ENCODE measurements at places on chromosomes 5 and 9.

DNA sequence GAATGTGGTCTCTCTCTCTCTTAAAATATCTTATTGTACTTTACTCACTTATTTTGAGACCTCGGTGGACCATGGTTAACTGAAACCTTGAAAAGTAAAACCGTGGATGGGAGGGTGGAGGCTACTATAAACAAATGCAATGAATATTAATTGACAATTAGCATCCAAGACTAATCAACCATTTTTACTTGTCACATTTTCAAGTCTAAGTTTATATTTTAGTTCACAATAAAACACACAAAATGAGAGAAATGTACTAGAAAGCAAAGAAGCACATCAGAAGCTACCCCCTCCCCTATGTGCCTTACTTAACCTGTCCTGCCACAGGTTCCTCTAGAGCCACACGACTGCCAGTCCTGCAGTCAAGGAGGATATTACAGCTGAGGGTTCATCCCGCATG, 4.6 kb downstream of the ARL15 start:
- DNase-seq: no peak

DNA sequence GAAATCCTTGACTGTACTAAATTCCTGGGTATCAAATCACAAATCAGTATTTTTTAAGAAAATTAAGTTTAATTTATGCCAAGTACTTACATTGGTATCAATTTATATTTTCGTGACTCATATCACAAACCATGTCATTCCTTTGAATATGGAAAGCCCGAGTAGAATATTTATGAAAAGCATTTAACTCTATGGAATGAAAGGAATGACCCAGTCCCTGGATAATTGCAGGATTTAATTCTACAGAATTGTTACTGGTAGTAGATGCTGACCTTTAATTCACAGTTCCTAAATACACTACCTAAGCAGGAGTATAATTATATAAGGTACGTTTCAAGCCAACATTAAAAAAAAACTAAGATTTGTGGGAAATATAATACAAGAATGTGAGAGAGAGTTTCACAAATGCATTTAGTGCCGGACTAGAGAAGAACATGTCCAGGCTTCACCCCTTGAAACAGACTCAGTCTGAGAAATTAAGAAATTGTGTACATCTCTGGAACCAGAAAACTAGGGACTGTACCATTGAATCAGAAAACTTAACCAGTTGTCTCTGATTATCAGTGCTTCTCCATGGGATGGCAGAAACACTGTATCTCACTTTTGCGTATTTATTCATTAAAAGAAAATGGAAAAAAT, 28.5 kb upstream of the PLPPR1 start:
- no peak for DNase-seq

DNA sequence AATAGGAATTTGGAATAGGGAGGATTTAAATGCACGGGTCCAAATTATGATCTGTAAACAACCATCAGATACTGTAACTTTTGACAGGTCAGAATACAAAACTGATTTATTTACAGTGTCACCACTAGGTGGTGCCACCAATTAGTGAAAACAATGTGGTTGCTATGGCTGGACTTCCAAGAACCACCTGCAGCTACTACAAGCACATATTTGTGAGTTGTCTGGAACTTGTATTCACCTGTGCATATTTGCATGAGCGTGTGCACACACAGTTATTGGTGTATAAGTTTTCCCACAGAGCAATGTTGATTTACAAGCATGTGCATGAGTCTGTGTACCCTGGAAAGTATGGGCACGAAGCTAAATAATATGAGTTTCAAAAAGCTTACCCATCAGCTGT, 3.0 kb upstream of the HRCT1 start:
- peak; percentile 56 for DNase-seq

DNA sequence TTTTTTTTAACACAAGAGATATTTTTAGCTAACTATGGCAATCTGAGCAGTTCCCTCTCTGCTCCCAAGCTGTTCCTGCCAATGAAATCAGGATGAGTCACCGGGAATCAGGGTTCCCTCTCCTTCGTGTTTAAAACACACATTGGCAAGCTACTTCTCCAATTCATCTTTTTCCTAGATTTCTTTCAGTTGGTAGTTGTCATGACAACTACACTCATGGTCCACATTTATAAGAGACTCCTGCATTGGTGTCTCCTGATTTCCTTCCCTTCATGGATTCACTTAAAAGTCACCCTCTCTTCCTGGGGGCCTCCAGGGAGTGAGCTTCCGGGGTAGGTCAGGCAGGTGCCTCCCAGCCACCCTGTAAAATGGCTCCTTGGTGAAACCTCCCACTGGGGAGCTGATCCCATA, 72.3 kb upstream of the NIPAL4 start:
- peak; percentile 91 for DNase-seq

DNA sequence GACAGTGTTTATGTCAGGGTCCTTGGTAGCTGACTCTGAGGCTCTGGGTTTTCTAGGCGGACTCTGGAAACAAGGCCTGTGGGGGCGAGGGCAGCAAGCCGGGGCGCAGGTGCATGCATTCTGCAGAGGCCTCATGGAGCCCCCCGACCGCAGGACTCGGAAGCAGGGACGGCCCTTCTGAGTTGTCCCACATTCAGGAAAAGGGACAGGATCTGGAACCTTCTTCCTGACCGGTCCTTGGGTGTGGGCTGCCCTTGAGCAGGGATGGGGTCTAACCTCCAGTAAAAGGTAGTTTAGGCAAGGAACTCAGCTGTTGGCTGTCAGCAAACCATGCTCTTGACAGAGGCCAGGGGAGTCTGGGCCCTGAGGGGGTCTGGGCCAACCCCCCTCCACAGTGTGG, 7.4 kb upstream of the COL5A1 start:
- no peak for DNase-seq

- DNase-seq: no peak
Observed at GRCh38 chr5:63032343-63032742, 453.7 kb downstream of the LRRC70 start.

DNA sequence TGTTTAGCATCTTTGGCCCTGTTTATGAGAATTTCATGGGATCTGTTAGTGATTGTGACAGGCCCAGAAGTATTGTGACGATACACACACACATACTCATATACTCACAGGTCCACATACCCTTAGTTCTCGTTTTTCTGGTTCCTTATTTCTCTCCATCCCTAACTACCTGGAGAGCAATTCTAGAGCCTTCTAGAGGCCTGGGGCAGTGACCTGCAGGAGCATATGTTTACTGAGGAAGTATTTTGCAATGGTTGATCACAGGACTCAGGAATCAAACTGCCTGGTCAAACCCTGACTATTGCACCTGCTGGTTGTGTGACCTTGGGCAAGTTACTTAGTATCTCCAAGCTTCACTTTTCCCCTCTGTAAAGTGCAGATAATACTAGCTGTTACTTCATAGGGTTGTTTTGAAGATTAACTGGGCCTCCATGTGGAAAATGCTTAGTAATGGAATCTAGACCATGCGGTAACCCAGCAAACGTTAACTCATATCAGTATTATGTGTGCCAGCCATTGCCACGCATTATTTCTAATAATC, 8.7 kb downstream of the PAPPA start:
- DNase-seq: no peak

DNA sequence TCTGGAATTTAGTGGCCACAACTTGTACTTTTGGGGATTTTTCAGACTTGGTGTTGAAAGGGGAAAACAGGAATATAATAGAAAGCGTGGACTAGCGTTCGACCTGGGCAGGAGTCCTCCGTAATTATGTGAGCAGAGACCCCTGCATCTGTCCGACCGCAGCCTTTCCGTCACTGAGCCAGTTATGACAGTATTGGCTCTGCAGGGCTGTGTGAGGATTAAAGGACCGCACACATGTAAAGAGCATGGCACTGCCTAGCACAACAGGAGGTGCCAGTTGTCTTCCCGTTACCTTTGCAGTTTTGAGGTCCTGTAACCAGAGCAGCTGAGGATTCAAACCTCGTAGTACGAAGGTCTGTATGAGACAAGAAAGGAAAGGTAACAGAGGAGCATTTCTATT, 1.2 kb downstream of the B4GALT7 start:
- DNase-seq: no peak

- no peak for DNase-seq
Observed at GRCh38 chr5:134825212-134825611, 20.6 kb upstream of the C5orf24 start.

DNA sequence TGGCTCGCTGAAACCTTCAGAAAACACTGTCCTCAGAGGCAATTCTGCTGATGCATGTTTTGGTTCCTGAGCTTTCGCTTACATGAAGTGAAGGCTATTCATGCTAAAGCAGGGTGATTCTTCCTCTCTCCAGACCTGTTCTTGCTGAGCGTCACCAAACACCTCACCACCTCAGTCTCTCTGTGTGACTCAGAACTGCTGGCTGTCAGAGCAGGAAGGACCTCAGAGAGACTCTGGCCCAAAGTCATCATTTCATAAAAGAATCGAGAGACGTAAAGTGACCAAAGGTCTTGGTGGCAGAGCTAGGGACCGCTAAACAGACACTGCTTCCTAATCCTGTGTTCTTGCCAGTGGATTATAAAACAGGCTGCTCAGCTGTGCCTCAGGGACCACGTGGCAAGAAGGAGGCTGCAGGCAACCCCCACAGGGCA, 73.8 kb downstream of the LHFPL2 start:
- DNase-seq: peak; percentile 25

DNA sequence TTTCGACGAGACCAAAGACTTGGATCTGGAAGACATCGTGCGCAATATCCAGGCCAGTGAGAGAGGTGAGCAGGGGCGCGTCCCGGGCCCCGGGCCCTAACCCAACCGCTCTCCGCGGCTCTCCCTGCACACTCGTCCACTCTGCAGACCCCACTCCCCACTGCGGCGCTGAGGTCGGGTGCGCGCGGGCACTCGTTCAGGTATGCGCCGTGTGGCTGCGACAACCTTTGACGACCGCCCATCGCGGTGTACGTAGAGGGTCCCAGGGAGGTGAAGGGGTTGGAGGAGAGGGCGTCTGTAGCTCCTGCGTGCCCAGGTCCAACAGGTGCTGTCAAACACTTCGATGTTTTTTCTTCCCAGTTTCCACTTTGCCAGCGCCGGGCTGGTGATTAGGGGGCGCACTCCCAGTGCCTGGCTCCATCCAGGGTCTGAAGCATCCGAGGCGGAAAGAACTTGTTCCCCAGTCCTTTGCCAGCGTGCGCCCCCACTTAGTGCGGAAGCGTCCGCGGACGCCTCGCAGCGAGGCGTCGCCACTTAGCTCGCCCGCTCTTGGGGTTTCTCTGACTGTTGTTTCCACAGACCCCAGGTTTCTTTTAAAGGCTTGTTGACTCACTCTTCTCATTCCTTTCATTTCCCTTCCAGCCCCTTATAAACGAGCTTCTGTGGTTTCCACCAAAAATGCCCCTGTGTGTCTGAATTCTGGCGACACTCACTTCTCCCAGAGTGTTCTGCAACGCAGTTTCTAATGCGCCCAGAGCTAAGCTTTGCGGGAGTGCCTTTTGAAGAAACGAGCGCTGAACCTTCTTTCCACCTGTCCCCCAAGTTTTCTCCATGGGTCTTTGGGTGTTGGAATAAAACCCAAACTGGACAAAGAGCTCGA, 1.6 kb downstream of the NPR3 start:
- peak; percentile 58 for DNase-seq

DNA sequence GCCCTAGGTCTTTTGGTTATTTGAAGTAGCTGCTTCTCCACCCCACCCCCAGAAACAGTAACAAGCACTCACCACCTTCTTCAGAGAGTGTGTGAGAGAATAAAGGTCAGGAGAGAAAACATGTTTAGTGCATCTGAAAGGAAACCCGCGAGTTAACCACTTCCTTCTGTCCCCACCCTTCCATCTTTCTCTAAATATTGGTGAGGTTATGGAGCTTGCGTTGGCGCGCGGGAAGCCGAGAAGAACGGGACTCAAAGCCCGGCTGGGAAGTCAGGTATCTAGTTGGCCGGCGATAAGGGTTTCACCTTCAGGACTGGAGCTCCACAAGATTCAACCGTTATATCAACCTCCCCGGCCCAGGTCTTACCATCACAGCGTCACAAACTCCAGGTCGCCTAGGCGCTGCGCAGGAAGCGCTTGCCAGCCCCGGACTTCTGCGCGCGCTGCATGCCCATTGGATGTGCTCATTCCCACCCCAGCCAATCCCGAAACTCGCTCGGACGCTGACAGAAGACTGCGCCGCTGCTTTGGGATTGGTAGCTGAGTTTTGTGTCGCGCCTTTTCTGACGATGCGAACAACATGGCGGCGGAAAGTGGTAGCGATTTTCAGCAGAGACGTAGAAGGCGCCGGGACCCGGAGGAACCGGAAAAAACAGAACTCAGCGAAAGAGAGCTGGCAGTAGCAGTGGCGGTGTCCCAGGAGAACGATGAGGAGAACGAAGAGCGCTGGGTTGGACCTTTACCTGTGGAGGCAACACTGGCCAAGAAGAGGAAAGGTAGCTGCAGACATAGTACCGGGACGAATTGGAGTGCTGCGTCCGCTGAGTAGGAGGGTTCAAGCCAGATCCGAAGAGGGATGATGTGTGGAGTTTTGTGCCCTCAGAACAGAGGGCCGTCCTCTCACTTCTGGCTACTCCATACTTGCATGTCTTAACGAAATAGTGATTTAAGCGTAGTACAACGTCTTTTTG, at the start of the genes CENPK and PPWD1:
Gene CENPK (minus strand): TSS at position 438 of the 971 bp plus-strand sequence. CDS start 8,261 bp downstream, outside the sequence.
Gene PPWD1 (plus strand): TSS at position 566 of the 971 bp plus-strand sequence. CDS start 15 bp downstream, at position 581.
- DNase-seq: peak; percentile 97

- DNase-seq: no peak
Observed at GRCh38 chr9:463455-464171, 248.9 kb downstream of the DOCK8 start.

- DNase-seq: peak; percentile 63
Observed at GRCh38 chr5:33023649-33024048, 312.5 kb downstream of the NPR3 start.

DNA sequence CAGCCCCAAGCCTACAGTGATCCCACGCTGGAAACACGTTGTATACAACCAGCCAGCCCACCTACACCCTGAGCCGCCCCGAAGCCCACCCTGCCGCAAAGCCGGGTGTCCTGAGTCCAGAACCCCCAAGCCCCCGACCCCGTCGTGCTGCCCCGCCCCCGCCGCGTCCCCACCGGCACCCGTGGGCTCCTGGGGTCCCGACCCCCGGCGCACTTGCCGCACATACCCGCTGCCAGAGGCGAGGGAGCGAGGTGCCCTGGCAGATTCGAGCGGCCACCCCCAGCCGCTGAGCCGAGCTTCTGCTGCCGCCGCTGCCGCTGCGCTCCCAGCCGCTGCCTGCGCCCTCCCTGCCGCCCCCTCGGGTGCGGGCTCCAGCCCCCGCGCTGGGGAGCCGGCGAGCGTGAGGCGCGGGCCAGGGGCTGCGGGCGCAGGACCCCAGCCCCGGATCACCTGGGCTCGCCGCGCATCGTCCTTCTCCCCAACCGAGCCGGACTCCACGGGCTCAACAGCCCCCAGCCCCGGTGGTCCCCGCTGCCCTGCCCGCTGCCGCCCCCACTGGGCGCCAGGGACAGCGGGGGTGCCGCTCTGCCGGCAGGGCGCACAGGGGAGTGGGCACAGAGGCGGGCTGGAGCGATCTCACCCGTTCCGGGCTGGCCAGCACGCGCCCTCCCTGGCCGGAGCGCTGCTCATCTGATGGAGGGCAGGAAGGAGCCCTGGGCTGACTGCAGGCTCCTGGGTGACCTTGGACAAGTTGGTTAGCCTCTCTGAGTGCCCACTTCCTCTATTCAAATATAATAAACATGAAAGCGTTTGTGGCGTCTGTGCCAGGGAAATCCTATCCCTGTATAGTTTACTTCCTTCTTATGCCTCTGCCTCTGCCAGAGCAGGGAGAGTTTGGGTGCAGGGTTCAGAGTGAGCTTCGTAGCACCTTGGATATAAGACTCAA, at the start of gene HTR4:
Gene HTR4 (minus strand): TSS at position 692 of the 946 bp plus-strand sequence. CDS start 17,513 bp downstream, outside the sequence.
- DNase-seq: no peak

Data from EL (cell line).